Progenitor cell of endocrine pancreas (in vitro differentiated cells): ENCODE measurements at places on chromosomes 11 and 22. TPM values are rescaled to one million over a fixed set of nuclear protein-coding genes. Genes with fewer than 3 reads are reported as not detected.

DNA sequence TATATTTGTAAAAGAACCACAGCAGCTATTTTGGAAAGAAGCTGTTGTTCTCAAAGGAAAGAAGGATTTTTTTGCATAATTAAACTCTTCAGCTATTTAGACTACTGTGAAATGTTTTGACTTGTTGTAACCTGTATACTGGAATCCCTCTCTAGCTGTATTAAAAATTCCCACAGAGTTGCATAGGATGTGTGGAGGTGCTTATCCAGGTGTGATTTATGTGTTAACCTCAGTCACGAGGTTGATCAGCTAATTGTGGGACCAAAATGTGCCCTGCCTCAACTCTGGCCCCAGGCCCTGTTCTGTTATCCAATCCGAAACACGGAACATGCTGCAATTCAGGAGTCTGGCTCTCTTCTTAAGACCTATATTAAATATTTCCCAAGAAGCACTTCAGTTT, 70.1 kb downstream of the LIF start:
- peaks cover 2% of the 10 kb centered on the region for H3K4me1 ChIP-seq
- peaks cover 12% of the 10 kb centered on the region for H3K27me3 ChIP-seq
- H3K27ac ChIP-seq, result no peak overlapping the region
- no peak overlapping the region for H3K4me3 ChIP-seq

DNA sequence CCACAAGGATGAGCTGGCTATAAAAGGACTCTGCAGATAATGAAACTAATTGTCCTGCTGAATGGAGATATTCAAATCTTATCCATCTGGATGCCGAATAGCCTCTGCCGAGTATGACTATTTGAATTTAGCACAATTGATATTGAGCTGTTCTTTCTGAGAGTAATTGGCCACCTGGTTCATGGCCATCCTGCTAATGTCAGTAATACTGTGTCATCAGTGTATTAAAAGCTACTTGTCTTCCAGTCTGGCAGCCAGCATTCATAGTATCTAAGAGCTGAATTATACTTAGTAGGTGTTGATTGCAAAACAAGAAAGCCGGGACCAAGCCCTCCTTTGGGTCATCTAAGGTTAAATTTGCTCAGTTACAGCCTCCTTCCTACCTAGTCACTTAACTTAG, 310.7 kb upstream of the NCAM1 start:
- no peak overlapping the region for H3K27ac ChIP-seq
- no peak overlapping the region for H3K4me3 ChIP-seq
- no peak for DNase-seq
- H3K36me3 ChIP-seq, result no peaks in the 10 kb centered on the region
- H3K27me3 ChIP-seq, result peaks cover 11% of the 10 kb centered on the region

- H3K36me3 ChIP-seq, result no peaks in the 10 kb centered on the region
- H3K27me3 ChIP-seq, result peaks cover 26% of the 10 kb centered on the region
- DNase-seq, result no peak
- H3K27ac ChIP-seq, result no peak overlapping the region
These were observed 11.5 kb upstream of the PEX26 start for GRCh38 chr22:18066181-18066859.

The CAVIN3 gene
- total RNA-seq, result 6.7 and 7.1 TPM in 2 replicates

The UPK2 gene
- total RNA-seq, result 0.41 TPM in 1 of 2 replicates, not detected in the other

The ANO1 gene
- 8.7 and 9.1 TPM in 2 replicates for total RNA-seq

The RNF214 gene
- total RNA-seq, result 53.9 and 55.8 TPM in 2 replicates

DNA sequence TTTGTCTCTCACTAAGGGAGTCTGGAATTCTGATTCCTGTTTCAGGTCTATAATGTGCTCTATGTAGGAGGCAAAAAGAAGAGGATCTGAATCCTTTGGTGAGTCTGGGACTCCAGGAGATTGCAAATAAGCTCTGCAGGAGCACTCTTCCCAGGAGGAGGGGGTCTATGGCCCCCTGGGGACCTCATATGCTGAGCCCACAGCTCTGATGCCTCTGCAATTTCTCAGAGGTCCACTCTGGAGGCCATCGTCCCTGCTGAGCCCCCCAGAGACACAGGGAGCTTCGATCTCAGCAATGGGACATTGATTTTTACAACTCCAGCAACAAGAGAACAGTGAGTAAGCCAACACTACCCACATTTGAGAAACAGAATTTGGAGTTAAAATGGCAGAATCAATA, 20.2 kb upstream of the NRGN start:
- no peaks in the 10 kb centered on the region for H3K36me3 ChIP-seq
- no peak overlapping the region for H3K27ac ChIP-seq
- H3K27me3 ChIP-seq, result peaks cover 72% of the 10 kb centered on the region

DNA sequence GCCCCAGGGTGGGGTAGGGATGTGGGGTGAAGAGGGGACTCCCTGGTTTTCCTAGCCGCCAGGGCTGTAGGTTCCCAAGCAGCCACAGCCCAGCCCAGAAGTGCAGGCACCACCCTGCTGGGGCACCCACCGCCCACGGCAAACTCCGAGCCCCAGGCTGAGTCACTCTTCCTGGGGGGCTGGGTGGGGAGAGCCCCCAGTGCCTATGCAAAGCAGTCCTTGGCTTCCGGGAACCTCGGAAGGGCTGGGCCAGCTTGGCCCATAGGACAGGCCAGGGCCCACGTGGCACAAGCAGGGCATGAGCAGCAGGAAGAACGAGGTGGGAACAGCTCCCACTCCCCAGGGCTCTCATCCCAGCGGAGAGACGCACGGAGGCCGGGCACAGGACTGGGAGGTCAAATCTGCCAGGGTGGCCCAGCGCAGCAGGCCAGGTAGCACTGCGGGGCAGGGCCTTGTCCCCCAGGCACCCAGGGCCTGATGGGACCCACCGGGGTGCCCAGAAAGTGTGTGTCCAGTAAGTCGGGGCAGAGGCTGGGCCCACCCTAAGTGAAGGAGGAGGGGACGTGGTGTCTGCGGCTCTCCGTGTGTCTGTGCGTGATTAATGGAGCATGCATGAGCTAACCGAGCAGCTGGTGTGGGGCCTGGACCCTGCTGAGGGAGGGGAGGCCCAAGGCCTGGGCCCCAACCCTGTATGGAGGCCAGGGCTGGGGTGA, 4.6 kb upstream of the IL17REL start:
- H3K27me3 ChIP-seq, result peaks cover 14% of the 10 kb centered on the region
- no peak overlapping the region for H3K4me3 ChIP-seq
- no peaks in the 10 kb centered on the region for H3K36me3 ChIP-seq
- DNase-seq, result no peak
- H3K27ac ChIP-seq, result no peak overlapping the region

The CEND1 gene
- total RNA-seq, result not detected in 2 replicates

GRCh38 chr11:114135737-114136151, 76.2 kb downstream of the ZBTB16 start:
- no peak overlapping the region for H3K27ac ChIP-seq
- no peak for DNase-seq
- H3K4me3 ChIP-seq, result no peak overlapping the region
- H3K4me1 ChIP-seq, result peaks cover 12% of the 10 kb centered on the region

- H3K36me3 ChIP-seq, result no peaks in the 10 kb centered on the region
- H3K4me3 ChIP-seq, result no peak overlapping the region
- H3K27ac ChIP-seq, result no peak overlapping the region
- DNase-seq, result no peak
- H3K4me1 ChIP-seq, result no peaks in the 10 kb centered on the region
- H3K27me3 ChIP-seq, result no peaks in the 10 kb centered on the region
These were observed 86.1 kb upstream of the ARHGAP20 start for GRCh38 chr11:110798201-110798900.

The MS4A18 gene
- total RNA-seq, result not detected in 2 replicates

GRCh38 chr11:47899801-47900200, 51.7 kb upstream of the NUP160 start:
- no peak for DNase-seq
- H3K36me3 ChIP-seq, result no peaks in the 10 kb centered on the region
- no peak overlapping the region for H3K27ac ChIP-seq
- no peaks in the 10 kb centered on the region for H3K27me3 ChIP-seq
- H3K4me3 ChIP-seq, result no peak overlapping the region

GRCh38 chr11:45850446-45850845, 3.2 kb downstream of the CRY2 start:
- H3K27me3 ChIP-seq, result peaks cover 15% of the 10 kb centered on the region
- H3K27ac ChIP-seq, result no peak overlapping the region
- H3K4me3 ChIP-seq, result no peak overlapping the region
- H3K36me3 ChIP-seq, result peaks cover 1% of the 10 kb centered on the region
